Skin of body (tissue), 3 donors: ENCODE measurements at places on chromosomes 6 and 20. TPM values are rescaled to one million over a fixed set of nuclear protein-coding genes. Genes with fewer than 3 reads are reported as not detected.

Gene FLRT3
- total RNA-seq = 50.4 TPM

Gene NKX2-2
- not detected for total RNA-seq

Gene ADRM1
- 32.9 TPM for total RNA-seq

Gene ARG1
- total RNA-seq = 23.9 TPM

Gene ARMC2
- 5.2 TPM for total RNA-seq

Gene NHLRC1
- total RNA-seq = 1.2 TPM

Gene TNF
- 1.9 TPM for total RNA-seq

Gene MOG
- total RNA-seq = not detected

Gene OR2H1
- total RNA-seq = not detected
